HuH-7 (cell line): ENCODE measurements at places on chromosomes 12 and 14.

DNA sequence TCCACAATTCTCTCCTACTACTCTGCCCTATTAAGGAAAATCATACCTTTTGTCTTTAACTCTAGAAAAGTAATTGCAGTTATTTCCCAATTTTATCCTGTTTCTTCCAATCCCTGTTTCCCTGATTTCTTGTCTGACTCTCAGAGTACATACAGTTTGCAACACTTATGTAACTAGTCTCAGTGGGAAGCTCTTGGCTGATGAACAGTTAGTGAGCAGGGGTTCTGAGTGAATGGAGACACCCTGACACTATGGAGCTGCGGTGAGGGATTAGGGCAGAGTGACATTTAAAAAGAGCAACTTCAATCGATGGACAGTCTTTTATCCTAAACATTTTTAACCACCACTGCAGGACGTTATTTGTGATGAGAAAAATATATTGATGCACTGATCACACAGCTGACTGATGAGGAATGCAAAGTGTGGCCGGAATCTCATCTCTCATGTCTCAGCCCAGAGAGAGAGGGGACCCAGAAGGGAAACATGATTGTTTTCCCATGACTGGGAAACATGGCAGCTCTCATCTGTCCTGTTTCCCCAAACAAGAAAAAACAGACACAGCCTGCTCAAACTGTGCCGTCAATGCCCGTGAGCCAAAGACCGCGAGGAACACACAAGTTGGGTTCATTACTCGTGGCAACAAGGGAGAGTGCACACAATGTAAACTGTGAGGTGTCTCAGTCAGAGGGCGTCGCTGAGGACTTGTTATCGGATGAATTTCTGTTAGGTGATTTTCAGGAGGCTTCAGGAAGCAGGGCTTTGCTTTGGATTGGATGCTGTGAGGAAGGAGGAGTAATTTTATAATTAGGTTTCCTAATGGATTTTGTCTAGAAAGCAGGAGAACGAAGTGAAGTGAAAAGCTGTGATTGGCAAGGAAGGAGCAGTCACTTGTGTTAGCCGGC lies 5.2 kb upstream of the SLC6A13 start:
- DNase-seq, result no peak

- DNase-seq, result no peak
These were observed 313.8 kb downstream of the CEP128 start for GRCh38 chr14:80627745-80628144.

GRCh38 chr12:42854208-42854607 lies 264.7 kb upstream of the PRICKLE1 start:
- DNase-seq, result no peak

DNA sequence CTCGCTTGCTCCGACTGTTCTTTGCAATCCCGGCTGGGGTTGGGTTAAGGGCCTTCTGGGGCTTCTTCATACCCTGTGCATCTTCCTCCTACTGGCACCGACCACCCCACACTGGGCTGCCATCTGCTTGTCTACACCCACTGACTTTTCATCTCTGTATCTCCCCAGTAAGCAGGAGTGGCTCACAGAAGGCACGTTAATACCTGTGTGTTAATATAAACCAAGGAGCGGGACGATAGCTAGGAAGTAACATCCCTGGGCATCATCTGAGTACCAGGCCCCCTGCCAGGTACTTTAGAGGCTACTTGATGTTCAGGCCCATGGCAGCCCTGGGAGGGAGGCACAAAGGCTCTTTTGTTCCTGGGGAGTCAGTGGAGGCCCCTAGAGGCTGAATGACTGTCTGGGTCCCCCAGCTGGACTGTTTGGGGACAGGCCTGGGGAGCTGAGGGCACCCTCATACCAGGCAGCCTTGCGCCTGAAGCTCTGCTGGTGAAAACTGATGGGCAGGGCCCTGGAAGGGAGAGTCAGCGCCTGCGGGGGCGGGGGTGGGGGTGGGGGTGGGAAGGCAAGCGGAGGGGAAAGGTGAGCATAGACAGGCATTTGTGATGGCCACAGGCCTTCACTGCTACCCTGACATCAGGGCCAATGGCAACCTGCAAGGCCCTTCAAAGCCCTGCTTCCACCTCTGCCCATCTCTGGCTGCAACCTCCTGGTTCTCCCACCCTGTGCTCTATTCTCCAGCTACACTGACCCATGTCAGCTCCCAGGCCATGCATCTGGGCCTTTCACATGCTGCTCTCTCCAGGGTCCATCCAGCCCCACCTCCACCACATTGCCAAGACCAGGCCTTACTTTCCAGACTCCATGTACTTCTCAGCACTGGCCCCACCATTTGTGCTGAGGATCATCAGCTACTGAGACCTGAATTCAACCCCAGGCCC lies 34.2 kb upstream of the DEGS2 start:
- no peak for DNase-seq

DNA sequence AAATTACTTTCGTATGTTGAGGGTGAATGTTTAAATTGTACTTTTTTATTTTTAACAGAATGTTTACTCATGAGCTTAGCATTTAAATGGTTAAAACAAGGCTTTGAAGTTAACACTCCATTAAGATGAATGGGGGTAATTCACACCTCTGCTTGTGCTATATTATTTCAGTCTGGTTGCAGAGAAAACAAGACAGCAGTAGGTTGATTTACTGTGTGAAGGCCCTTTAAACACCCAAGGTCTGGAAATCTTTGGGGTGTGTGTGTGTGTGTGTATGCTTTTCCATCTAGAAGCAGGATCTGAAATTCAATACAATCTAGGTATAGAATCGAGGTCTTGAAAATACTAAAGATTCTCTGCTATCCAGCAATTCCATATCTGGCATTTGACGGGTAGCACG lies 83.8 kb downstream of the SLC38A6 start:
- DNase-seq, result no peak

GRCh38 chr12:45773747-45774146 lies 44.2 kb downstream of the ARID2 start:
- DNase-seq, result no peak

DNA sequence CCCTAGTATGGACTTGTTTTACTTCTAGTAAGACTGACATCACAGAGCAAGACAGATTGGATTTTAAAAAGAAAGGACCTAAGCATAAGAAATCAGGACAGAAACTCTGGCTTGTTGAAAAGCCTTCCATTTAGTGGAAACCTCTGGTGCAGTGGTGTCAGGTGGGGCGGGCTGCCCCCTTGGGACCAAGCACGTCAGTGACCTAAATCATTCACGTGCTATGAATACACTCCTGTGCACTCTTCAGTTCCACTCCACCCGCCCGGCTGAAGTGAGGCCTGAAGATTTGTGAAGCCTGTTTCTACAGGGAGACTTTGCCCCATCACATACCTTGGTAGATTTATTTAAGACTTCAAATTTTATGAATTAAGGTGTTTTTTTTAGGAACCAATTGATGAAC lies 58.2 kb upstream of the STRN3 start:
- no peak for DNase-seq
